ENCODE measurements at places on chromosomes 16 and 17.

DNA sequence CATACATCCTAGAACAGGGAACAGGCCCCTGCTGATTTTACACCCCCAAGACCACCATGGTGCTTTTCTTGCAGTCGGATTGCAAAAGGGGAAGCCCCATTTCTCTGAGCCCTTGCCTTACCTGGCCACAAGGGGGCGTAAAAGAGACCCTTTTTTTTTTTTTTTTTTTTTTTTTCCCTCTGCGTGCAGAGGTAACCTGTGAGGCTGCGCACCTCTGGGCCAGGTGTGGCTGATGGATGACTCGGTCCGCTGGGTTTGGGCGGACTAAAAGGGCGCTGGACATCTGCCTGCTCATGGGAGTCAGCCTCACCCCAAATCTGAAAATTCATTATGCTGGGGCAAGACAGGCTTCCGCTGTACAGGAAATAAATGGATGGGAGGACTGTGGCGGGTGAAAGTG, 281.0 kb downstream of the CBLN1 start:
- no peak for ATAC-seq

GRCh38 chr16:2769100-2769529, 8.0 kb downstream of the ELOB start:
- ATAC-seq: no peak

GRCh38 chr16:12182212-12182611, 205.7 kb downstream of the SNX29 start:
- ATAC-seq: no peak

DNA sequence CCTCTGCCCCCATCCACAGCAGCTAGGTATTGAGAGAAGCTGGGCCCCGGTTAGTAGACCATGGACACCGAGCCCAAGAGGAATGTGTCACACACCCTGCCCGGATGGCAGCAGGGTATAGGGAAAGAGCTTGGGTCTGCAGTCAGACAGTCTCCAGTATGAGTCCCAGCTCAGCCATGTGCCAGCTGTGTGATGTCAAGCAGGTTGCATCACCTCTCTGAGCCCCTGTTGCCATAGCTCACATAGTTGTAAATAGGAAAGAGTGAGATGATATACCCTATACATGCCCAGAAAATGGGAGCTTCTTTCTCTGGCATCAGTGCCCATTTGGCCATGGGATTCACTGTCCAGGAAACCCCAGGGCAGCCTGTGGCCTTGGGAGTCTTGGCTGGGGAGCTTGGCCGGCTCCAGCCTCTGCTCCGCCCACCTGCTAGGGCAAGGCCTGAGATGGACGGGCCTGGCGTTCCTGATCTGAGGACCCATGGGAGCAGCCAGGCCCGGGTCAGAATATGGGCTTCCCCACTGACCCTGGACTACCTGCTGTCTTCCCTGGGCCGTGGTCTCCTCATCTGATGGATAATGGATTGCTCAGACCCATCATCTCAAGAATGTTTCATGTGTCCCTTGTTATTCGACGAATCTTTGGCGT, 13.2 kb downstream of the CD300LG start:
- no peak for ATAC-seq

- ATAC-seq: no peak
Measured at GRCh38 chr16:55152875-55153390, 171.1 kb upstream of the IRX6 start.

GRCh38 chr16:16109453-16110110, 113.7 kb downstream of the ABCC6 start:
- ATAC-seq: no peak

DNA sequence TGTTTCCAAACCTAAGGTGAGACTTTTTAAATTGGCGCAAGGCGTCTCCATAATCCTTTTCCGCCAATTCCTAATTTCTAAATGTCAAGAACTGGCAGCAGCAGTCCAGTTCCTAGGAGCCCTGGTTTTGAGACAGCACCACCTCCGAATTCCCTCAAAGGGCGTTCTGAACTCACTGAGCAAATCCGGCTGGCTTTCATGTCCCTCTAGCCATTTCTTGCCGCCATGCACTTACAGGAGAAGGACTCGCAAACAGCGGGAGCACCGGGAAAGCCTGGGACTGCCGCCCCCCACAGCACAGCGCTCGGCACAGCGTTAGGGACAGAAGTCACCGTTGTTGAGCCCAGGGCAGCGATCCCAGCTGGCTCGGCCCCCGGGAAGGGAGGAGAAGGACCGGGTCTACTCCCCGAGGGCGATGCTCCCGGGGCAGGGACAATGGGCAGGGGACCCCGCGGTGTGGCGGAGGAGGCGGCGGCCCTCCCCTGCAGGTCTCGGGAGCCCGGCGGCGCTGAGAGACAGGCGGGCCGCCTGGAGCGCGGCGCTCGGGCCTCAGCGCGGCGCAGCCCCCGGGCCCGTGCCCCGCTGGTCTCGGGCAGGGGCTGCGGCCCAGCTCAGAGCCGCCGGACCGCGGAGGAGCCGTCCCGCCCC, 545 bp downstream of the ARHGAP17 start:
- ATAC-seq: peak; percentile 44
